Activated effector memory CD4-positive, alpha-beta T cell treated with anti-CD3 and anti-CD28 coated beads, Interleukin-2, amount 50 U/mL, for 16 hours (primary cell): ENCODE measurements at places on chromosomes 4 and X.

- no peak for DNase-seq
These were observed 391.3 kb upstream of the FAM241A start for GRCh38 chr4:111754003-111754402.

- DNase-seq, result no peak
These were observed 61.6 kb downstream of the HPGD start for GRCh38 chr4:174460684-174461083.

- no peak for DNase-seq
These were observed 15.3 kb upstream of the NSUN7 start for GRCh38 chr4:40734497-40734896.

DNA sequence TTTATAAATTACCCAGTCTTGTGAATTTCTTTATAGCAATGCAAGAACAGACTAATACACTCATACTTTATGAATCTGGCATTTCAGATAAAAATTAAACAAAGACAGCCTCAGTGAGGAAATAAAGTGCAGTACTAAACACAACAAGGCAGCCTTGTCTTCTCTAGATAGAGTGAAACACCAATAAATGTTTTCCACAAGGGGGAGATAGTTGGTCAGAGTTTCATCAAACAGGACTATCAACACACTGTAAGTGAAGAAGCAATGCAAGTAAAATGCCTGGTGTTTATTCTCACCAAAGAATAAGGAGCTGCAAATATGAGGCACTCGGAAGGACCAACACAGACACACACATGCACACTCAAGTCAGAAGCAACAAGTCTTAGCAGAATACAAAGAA lies 62.8 kb downstream of the FAM9B start:
- no peak for DNase-seq

DNA sequence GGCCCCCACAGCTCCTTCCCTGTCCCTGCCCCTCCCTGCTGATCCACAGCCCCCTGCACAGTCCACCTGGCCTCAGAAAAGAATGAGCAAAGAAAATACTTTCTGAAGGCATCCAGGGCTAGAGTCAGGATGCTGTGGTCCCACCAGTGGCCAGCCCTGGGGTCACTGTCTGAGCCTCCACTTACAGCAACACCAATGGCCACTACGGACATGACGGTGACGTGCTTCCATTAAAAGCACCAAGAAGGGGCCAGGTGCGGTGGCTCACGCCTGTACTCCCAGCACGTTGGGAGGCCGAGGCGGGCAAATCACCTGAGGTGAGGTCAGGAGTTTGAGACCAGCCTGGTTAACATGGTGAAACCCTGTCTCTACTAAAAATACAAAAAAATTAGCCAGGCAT lies 4.0 kb downstream of the JAKMIP1 start:
- no peak for DNase-seq

- no peak for DNase-seq
These were observed 15.8 kb downstream of the BRCC3 start for GRCh38 chrX:155086961-155087735.

DNA sequence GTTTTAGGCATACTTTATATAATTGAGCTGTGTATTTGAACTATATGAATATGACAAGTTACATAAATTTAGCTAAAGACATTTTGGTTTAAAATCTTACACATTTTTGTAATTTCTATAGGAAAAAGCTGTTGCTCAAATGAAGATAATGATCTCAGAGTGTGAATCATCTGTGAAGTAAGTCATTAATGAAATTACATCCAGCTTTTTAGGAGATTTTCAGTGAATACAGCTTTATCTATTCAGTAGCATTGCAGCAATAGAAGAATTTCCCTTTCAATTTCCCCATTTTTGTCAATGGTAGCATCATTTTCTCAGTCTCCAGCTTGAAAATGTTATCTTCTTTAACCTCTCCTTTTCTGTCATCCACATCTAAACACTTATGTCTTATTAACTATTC lies 59.5 kb downstream of the CEP135 start:
- no peak for DNase-seq

- no peak for DNase-seq
These were observed 913.9 kb downstream of the FSTL5 start for GRCh38 chr4:161249779-161250440.

DNA sequence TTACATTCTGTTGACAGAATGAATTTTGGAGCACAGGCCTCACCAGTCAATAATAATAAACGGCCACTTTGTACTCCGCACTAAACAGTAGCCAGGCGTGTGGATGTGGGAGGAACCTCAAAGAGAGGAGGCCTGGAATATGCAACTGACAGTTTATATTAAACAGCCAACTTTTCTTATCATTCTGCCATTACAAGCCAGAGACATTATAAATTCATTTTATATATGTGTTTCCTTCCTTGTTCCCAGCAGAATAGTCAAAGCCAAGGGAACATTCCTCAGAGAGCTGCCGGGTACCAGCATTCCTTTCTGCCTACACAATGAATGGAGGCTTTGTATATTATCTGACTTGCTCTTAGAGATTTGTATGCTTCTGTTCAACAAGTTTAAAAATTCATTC lies 436.5 kb upstream of the FTHL17 start:
- no peak for DNase-seq

GRCh38 chr4:145639186-145639698 lies 20.1 kb downstream of the MMAA start:
- DNase-seq, result no peak

- DNase-seq, result no peak
These were observed 112.5 kb downstream of the SCLT1 start for GRCh38 chr4:128980816-128981326.
